ENCODE measurements at places on chromosomes 12 and 14. TPM values are rescaled to one million over a fixed set of nuclear protein-coding genes. Genes with fewer than 3 reads are reported as not detected.

DNA sequence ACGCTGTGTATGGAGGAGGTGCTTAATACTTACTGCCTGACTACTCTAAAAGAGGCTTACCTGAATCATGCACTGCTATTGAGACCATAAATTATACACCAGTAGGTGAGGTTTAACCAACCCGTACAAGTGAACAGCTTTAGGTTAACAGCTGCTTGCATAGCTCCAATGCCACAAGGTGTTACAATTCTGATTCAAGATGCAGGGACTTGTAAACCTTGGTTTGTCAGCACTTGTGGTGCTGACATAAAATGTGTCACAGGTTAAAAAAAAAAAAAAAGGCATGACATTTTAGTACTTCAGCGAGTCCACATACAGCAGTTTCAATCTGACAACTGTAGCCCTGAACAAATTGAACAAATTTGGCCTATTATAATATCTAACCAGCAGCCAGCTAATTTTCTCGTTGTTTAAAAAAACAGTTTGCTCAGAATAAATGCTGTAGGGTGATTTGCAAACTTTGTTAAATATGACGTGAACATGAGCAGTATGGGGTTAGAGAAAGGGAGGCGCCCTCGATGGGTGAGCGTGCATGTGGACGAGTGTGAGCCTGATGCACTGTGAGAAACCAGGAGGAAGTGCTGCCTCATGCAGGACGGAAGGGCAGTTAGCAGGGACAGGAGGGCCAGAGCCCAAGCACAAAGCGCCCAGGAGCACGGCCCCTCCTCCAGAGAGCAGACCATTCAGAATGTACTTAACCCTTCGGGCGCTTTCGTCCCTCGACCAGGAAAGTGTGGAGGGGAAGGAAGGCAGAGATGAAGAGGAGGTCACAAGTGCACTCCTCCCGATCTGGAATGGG is 44.7 kb downstream of the TCHP start:
- DNase-seq, result no peak

GRCh38 chr12:45273717-45274271 is 57.9 kb downstream of the ANO6 start:
- DNase-seq, result no peak

- no peak for DNase-seq
These were observed 135.6 kb upstream of the MAX start for GRCh38 chr14:65237941-65238340.

DNA sequence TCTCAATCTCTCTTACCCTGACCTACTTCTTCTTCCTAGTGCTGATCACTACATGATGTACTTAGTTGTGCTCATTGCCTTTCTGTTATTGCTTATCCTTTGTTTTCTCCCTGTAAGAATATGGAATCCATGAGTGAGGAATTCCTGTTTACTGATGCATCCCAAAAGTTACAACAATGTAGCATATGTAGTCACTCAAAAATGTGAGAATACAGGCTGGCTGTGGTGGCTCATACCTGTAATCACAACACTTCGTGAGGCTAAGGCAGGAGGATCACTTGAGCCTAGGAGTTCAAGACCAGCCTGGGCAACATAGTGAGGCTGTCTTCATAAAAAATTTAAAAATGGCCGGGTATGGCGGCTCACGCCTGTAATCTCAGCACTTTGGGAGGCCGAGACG is 8.0 kb upstream of the WDR20 start:
- DNase-seq, result no peak

DNA sequence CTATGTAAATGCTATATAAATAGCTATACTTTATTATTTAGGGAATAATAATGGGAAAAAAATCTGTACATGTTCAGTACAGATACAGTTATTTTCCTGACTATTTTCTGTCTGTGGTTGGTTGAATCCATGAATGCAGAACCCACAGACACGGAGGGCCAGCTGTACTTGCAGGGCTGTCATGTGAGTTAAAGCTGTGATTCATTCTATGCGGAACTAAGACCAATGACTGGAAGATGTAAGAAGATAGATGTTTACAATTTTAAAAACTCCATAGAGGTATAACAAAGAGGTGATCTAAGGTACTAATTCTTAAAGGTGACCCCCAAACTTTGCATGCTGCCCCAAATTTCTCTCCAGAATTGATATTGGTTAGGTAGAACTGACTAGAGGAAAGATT is 14.6 kb downstream of the PCNX4 start:
- DNase-seq, result no peak

The MAP3K9 gene
- polyA plus RNA-seq, result 1.1 TPM

The OVCH1 gene
- polyA plus RNA-seq, result 0.04 TPM

The NRXN3 gene
- polyA plus RNA-seq, result 0.20 TPM

The FGD6 gene
- polyA plus RNA-seq, result 2.8 TPM

Measured in psoas muscle (tissue), 8 donors.